ENCODE measurements at places on chromosomes 3 and 15. TPM values are rescaled to one million over a fixed set of nuclear protein-coding genes. Genes with fewer than 3 reads are reported as not detected.

- DNase-seq = no peak
Measured at GRCh38 chr3:194518652-194519051, 31.9 kb upstream of the ATP13A3 start.

- no peak for DNase-seq
Measured at GRCh38 chr3:186985661-186986364, 55.5 kb downstream of the ST6GAL1 start.

- peak; percentile 81 for DNase-seq
Measured at GRCh38 chr15:28123408-28124023, 24.4 kb upstream of the OCA2 start.

GRCh38 chr3:52283306-52283705 is 4.3 kb upstream of the GLYCTK start:
- no peak for DNase-seq

DNA sequence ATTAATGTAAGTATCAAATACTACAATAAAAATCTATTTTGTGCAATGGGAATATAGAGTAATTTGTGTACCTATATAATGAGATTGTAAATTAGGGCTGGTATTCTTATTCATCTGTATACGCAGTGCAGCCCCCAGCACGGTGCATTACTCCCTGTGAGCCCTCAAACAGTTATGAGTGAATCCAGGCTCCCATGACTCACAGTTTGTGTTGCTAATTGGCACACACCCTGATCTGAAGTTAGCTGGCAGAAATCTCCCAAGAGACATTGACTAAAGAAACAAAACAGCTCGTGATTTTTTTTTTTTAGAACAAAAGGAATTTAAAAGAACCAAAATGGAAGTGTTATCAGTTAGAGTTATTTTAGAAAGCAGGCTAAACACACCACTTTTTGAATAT is 15.7 kb downstream of the GK5 start:
- DNase-seq = no peak

- no peak for DNase-seq
Measured at GRCh38 chr3:115369021-115369420, 221.9 kb upstream of the ZBTB20 start.

The AGTR1 gene
- 2.1 TPM for total RNA-seq

The RCCD1 gene
- 20.6 TPM for total RNA-seq

The GOLGA6L6 gene
- total RNA-seq = not detected

The DNAJA4 gene
- total RNA-seq = not detected
